Activated CD4-positive, alpha-beta T cell treated with anti-CD3 and anti-CD28 coated beads, Interleukin-2, amount 10 ng/mL, durations not matched to agents 24 days and 14 days (primary cell): ENCODE measurements at places on chromosomes 4 and X. TPM values are rescaled to one million over a fixed set of nuclear protein-coding genes. Genes with fewer than 3 reads are reported as not detected.

Gene TEX13B
- not detected in 2 replicates for total RNA-seq

Gene CXCL11
- total RNA-seq: 0.54 TPM in 1 of 2 replicates, not detected in the other

Gene LCORL
- 8.7 and 9.3 TPM in 2 replicates for total RNA-seq

Gene NMU
- total RNA-seq: not detected in 2 replicates

Gene CAMK2D
- 63.8 and 69.3 TPM in 2 replicates for total RNA-seq
